MG63 (cell line): ENCODE measurements at places on chromosomes 7 and 10. TPM values are rescaled to one million over a fixed set of nuclear protein-coding genes. Genes with fewer than 3 reads are reported as not detected.
A peak's percentile ranks its signal among the peaks of the same experiment; 100 is the strongest.

DNA sequence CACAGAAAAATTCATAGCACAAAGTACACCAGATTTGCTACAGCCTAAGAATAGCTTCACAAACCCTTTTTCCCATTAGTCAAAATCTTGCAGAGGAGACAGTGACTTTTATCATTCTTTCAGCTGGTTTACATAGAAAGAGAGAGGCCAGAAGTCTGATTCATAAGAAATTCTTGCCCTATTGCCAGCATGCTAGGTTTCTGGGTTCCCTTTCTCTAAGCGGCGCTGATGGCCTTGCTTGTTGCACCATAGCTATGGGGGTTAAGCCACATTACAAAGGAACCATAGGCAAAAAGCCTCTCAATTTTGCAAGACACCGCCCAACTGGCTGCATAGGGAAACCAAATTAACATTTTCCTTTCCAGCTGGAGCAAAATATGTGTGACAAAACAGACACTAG is 87.4 kb downstream of the ZNF467 start:
- peak; percentile 43 for DNase-seq

- DNase-seq: no peak
Observed at GRCh38 chr7:144780071-144780608, 55.7 kb downstream of the TPK1 start.

- peak; percentile 96 for DNase-seq
Observed at GRCh38 chr10:98269435-98269912, 1.5 kb upstream of the LOXL4 start.

DNA sequence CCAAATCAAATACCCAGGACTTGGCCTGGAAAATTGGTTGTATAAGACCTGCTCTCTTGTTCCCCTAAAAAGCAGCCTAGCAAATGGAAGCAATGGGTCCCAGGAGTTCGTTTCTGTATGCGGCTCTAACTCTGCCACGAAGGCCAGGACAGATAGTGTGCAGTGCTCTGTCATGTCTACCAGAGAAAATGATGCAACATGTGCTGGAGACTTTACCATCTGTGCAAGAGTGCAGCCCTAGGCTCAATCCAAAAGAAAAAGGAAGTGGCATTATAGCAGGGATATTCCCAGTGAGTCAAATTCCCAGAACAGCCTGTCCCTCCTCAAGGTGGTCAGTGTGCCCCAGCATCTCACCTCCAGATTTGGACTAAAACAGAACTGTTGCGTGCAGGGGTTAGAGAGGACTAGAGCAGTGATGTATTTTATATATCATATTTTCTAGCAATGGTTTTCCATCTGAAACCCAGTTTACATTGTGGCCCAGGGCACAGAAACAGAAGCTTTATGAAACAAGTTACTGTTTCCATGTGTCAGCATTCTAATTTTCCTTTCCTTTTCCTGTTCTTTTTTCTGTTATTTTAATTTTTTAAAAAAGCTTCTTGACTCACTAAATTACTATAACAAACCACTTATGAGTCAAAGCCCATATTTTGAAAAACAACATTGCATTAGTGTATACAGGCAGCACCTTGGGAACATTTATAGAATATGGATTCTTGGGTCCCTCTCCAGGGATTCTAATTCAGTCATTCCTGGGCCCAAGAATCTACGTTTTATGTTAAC is 311.2 kb downstream of the RNLS start:
- no peak for DNase-seq

DNA sequence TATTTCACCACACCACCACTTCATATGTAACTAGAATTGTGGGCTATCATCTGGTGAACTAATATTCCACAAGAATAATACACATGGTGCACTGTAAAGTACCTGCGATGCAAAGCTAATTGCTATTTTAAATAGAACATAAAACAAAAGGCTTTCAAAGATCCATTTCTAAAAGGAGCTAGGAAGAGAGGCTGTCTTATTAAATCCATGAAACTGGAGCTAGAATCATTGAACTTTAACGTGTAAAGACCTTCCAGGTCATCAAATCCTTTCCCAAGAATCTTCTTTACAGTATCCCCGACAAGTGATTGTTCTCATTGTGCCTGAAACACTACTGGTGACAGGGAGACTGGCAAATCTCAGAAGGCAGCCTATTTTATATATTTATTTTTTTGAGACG is 224.9 kb downstream of the CHCHD3 start:
- no peak for DNase-seq

GRCh38 chr7:79377097-79377496 is 76.4 kb downstream of the MAGI2 start:
- DNase-seq: no peak

DNA sequence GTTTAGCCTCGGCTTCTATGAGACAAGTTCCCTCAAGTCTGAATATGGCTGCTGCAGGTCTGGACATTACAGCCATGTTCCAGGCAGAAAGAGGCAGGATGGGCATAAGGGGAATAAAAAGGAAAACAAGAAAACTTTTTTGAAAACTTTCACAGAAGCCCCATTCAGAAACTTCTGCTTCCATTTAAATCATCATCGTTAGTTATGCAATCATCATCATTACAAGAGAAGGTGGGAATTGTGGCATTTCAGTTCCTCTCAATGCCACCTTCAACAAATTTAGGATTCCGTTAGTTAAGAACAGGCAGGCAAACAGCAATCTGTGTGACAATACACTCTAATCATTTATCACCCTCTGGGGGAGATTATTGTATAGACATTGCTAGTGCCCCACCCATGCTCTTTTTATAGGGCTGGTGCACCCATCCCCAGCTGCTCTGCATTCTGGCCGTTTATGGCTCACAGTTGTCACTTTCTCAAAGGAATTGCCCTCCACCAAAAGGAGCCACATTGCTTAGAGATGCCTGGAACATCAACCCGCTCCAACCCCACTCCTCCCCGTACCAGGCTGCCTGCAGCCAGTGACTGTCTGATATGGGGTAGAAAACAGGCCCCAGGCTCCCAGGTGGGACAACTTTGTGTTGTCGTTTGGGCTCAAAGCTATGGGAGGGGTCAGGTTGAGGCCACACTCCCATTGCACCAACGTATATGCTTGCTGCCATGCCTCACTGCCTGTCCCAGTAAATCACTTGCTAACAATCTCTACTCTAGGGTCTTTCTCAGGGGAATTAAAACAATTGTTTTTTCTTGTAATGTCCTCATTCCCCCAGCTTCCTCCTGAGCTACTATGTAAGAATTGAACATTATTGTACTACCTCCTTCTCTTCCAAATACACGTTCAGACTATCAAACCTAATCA is 24.2 kb downstream of the ITGB8 start:
- DNase-seq: no peak

DNA sequence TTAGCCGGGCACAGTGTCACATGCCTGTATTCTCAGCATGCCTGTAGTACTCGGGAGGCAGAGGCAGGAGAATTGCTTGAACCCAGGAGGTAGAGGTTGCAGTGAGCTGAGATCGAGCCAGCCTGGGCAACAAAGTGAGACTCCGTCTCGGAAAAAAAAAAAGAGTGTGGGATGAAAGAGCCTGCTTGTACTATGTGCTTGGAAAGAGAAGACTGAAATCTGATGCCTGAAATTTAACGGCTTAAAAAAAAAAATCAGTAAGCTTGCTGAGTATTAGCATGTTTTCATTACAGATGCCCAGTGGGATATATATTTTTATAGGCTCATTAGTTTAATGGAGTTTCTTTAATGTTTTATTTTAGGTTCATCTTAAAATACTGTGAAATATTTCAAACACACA is 4.2 kb downstream of the NT5C2 start:
- DNase-seq: no peak

GRCh38 chr7:152436111-152436930 is 518 bp upstream of the KMT2C start:
- peak; percentile 87 for DNase-seq

GRCh38 chr10:95755511-95756004 is 405 bp upstream of the ENTPD1 start:
- DNase-seq: no peak

GRCh38 chr7:83486536-83486935 is 162.4 kb downstream of the SEMA3E start:
- DNase-seq: no peak

DNA sequence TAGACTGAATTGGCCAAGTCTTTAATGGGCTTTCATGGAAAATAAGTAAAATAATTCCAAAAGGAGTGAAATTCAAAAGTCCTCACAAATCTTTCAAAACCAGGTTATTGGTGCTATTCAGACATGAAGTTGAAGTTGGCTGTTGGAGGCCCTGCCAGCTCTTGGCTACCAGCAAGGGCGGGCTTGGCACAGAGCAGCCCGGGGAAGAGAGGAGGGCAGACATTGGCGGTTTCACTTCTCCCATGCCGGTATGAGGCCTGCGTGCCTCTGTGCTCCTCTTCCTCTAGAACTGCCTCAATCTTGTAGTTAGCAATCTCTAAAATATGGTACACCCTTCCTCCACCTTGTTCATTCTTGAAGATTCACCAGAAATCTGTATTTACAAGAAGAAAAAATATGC is 16.4 kb upstream of the NPS start:
- DNase-seq: no peak

GRCh38 chr7:43112941-43113621 is 634 bp downstream of the HECW1 start:
- peak; percentile 53 for DNase-seq

DNA sequence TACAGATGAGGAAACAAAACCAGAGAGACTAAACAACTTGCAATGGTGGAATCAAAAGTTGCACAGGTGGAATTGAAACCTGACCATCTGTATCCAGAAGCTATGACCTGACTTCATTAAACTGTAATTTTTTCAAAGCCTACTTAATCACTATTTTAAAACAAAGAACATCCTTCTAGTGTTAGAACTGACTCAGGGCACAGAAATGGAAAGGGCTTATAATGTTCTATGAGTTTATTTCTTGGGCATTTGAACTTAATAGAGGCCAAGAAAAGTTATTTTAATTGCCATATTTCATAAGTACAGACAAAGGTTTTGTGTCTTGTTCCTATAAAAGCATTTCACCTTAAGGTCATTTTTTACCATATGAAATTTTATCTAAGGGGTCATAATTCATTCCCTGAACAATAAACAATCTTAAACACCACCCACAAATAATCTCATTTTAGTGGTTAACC is 8.8 kb downstream of the ITGB1 start:
- DNase-seq: no peak

- DNase-seq: no peak
Observed at GRCh38 chr7:122682815-122683550, 15.9 kb downstream of the RNF133 start.

DNA sequence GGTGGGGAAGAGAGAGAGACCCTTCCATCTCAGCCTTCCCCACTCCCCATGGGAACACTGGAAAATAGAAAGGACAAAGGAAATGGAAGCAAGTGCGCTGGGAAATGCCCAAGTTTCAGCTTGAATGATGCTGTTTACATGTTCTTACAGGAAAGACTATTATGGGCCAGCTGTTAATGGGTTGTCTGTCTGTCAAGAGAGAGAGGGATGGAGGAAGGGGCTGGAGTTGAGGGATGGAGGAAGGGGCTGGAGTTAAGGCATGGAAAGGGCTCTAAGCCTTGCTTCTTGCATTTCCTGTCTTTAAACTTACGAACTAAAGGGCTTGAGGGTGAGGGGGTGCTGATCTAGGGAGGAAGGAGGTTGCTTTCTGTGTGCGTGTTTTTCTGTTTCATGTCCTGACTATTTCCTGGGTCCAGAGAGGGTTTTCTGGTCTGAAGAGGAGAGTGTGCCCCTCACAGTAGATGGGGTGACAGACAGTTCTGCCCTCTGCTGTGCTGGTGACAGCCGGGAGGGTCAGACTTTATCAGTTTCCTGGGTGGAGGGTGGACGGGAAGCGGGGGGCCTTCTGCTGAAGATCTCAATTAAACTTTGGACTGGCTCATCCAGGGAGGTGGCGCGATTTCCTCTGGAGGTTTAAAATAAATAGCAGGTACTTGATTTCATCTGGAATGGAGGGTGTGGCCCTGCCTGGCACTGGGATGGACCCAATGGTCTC is 30.5 kb downstream of the GRK5 start:
- DNase-seq: no peak

GRCh38 chr10:94240491-94240890 is 122.2 kb downstream of the NOC3L start:
- no peak for DNase-seq

GRCh38 chr7:30168835-30169573 is 34.2 kb downstream of the MTURN start:
- peak; percentile 23 for DNase-seq

DNA sequence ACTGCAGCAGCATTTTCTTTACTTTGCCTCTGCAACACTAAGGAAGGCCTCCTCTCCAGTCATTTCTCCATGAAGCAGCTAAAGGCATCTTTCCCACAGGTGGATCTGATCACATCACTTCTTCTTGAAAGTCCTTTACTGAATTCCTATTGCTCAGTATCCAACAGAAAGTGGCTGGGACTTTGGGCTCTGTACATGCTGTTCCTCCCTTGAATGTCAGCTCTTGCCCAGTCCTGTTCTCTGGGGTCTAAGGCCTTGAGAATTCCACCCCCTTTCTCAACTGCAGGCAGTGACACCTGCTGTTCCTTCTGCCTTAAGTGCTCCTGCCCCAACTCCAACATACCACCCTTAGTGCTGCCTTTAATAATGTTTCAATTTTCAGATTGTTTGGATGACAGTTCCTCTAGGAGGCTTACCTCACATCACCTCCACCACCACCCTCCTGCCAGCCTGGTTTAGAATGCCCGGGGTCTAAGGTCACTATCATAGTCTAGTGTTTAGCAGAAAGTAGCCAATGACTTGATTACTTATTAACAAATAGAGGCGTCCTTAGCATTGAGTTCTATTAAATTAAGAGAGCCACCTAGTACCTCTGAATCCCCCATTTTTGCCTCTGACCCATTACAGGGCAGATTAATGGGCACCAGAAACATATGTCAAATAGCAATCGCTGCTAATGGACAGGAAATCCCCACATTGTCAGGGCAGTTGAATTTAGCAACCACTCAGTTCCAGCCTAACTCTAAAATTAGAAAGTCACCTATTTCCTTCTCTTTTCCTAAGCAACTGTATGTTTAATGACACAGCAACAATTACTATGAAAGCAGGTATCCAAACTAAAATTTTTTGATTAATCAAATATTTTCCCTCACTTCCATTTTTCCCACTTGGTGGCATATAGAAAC is 11.4 kb downstream of the INHBA start:
- DNase-seq: no peak

- DNase-seq: no peak
Observed at GRCh38 chr10:113753020-113753692, 1.7 kb downstream of the PLEKHS1 start.

GRCh38 chr10:119449760-119450461 is 92.6 kb downstream of the RGS10 start:
- DNase-seq: peak; percentile 93

The IGFBP3 gene
- 224 and 281 TPM in 2 replicates for total RNA-seq

The SEMA3C gene
- 23.1 and 31.2 TPM in 2 replicates for total RNA-seq

The SLC39A12 gene
- 0.23 TPM in 1 of 2 replicates, not detected in the other for total RNA-seq

The USP6NL gene
- total RNA-seq: 4.0 and 7.0 TPM in 2 replicates

The SAMD9 gene
- total RNA-seq: 3.8 and 14.6 TPM in 2 replicates

The FAM185A gene
- total RNA-seq: 3.7 and 11.2 TPM in 2 replicates

The WIPF3 gene
- total RNA-seq: not detected in 2 replicates

The TUBB8 gene
- total RNA-seq: not detected in 2 replicates

The SRGN gene
- total RNA-seq: 10.2 and 19.6 TPM in 2 replicates

The TFR2 gene
- total RNA-seq: 0.33 TPM in 1 of 2 replicates, not detected in the other

The CDHR1 gene
- not detected in 2 replicates for total RNA-seq

The CCL24 gene
- total RNA-seq: not detected in 2 replicates

The SP8 gene
- 1.5 and 6.5 TPM in 2 replicates for total RNA-seq

The CAPZA2 gene
- total RNA-seq: 104 and 168 TPM in 2 replicates

The MKX gene
- total RNA-seq: 33.7 and 36.4 TPM in 2 replicates

The TIMM23 gene
- total RNA-seq: 145 and 178 TPM in 2 replicates

The GHRHR gene
- not detected in 2 replicates for total RNA-seq

The PAPSS2 gene
- 34.2 and 38.6 TPM in 2 replicates for total RNA-seq

The CDH23 gene
- 0.07 TPM in 1 of 2 replicates, not detected in the other for total RNA-seq

The RBM20 gene
- total RNA-seq: not detected in 2 replicates

The NKX6-2 gene
- total RNA-seq: not detected in 2 replicates

The CALHM1 gene
- not detected in 2 replicates for total RNA-seq
